ENCODE measurements at places on chromosomes 2 and 18.

DNA sequence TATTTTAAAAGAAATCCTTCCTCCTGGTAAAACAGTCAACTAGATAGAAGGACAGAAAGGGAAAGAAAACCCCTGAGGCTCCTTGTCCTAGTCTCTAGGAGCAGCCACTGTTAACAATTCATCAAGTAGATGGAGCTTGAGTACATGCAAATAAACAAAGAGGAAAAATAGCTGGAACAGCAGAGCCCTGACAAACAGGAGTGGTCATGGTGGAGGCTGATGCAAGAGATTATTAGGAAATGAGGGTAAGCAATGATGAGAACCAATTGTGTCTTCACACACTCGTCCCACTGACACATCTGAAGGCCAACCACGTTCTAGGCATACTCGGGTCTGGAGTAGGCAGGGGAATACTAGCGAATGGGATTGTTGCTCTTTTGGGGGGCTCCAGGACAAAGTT, 9.2 kb downstream of the DLGAP1 start:
- DNase-seq: no peak

GRCh38 chr2:184685999-184686841, 87.9 kb downstream of the ZNF804A start:
- DNase-seq: peak; percentile 18

GRCh38 chr2:19228715-19229114, 129.7 kb downstream of the OSR1 start:
- DNase-seq: no peak

DNA sequence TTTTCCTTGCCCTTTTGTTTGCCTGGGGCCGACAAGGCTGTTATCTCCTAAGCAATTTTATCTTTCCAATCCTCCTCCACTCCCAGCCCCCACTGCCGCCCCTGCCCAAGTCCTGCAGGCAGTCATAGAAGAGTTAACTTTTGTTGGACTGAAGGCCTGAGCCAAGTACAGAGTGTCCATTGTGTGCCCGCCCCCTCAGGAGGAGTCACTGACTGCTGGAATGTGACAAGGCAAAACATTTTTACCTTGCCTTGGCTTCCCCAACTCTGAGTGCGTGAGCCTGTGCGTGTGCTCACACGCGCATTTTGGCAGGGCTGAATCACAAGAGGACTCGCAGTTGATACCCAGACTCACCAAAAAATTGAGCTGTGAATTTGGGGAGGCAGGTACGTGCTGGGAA, 16.2 kb downstream of the SETBP1 start:
- DNase-seq: no peak

DNA sequence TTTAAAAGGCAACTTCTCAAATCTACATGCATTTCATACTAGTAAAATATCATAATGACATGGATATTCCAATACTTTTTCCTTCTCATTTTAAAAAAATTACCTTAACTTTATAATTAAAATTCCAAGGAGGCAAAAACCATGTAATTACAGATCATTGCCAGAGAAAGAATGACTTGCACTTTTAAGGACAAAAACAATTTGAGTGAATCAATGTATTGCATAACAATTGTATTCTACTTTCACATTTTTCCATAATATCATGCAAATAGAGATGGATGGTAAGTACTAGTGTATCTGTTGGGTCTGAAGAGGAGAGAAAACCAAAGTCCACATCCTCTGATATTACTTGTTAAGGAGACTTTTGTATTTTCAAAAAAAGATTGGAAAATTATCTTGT, 89.5 kb upstream of the NCK2 start:
- no peak for DNase-seq

DNA sequence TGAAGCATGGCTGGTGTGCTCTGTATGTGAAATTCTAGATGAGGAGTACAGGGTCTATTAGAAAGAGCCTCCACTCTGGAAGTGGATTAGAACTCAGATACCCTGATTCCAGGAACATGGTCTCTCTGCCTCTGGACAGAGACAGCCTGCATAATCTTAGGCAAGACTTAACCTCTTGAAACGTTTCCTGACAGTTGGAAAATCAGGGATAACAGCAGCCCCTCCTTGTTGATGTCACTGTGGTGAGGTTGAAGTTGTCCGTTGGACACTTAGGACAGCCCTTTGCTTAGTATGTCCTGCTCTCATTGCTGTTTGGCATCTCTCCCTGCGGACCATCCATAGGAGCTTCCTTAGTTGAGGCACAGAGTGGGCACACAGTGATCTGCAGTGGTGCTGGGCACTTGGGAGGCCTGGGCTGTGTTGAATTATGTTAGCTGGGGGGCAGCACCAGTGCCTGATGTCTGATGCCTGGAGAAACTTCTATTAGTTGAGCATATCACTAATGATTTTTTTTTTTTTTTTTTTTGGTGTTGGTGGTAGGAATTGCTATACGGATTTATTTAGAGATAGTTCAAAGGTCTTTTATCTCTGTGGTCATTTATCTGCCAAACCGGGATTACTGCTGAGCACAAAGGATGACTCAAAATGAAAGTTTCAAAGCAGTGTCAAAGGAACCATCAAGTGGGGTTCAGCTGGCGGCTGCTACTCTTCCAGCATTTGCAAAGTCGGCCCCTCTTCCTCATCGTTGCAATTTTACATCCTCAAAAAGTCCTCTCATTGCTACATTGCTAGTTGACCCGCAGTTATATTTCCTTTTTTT, 28.8 kb downstream of the SETBP1 start:
- DNase-seq: peak; percentile 47

GRCh38 chr2:46001741-46002506, 295.3 kb upstream of the EPAS1 start:
- no peak for DNase-seq

DNA sequence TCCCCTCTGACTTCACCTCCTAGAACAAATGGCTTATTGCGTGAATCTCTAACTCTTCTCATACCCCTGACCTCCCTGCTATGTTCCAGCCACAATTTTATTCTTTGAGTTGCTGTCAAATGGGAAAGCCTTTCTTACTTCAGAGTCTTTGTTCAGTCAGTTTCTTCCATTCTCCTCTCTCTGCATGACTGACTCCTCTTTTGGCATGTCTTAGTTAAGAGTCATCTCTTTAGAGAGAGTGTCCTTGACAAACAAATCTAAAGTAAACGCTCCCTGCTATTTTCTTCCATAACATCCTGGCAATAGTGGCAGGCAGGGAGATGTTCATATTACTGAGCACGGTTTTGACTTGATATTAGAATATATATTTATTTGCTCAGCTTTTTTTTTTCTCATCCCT, 170.7 kb upstream of the ERBB4 start:
- no peak for DNase-seq

DNA sequence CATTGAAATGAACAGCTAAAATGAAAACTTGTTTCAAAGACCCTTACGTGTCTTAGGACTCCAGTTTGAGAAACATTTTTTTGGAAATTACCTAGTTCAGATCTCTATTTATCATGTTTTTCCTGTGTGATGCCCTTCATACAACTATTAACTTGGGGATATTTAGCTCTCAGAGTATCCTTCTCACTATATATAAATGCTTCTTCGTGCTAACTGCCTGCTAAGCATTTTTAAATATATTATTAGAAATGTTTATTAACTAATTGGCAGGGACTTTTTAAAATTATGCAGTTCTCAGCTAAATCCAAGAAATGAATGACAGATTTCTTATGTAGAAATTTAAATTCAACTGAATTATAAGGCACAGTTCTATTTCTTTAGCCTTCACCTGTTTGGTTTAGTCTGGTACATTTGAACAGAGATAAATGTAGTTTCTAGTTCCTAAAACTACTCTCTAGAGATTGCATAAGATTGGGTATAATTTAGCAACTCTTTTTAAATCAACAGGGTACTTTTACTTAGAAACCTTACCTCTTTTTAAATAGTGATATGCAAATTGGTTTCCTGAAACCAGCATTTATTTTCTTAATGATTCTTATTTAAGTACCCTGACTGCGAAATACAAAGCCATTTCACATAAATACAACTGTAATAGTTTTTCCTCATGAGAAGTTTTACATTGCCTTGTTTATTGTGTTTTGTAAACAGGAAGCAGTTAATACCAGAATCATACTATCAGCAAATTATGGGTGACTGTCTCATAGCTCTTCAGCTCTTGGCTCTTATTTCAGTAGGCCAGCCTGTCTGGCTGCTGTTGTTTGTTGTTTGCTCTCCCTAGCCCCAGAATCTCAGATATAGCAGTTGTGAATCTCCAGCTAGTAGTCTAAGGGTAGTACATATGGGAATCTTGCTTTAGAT, 140.7 kb downstream of the PTRHD1 start:
- no peak for DNase-seq

- DNase-seq: no peak
Observed at GRCh38 chr2:202808754-202809153, 62.8 kb downstream of the ICA1L start.

- no peak for DNase-seq
Observed at GRCh38 chr2:65291216-65292105, 63.8 kb downstream of the ACTR2 start.

DNA sequence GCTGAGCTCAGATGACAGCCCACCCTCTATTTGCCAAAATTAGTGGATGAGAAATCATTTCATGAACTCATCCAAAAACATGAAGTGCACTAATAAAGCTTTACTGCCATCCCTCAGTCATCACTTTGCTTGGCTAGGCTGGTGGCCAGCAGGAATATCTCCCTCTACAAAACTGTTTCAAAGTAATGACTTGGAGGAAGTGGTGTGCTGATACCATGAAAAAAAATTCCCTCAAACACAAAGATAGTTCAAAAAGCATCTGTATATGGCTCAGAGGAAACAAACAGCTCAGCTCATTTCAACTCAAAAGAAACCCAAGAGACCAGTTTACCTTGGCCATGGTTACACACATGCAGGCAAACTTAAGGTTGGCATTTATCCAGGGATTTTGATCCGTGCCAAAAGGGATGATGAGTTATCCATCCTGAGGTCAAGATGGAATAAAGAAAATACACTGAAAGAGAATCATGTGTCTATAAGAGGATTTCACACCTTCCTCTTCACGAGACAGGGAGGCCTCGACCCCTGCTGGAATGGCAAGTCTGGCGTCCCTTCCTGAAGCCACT, 18.4 kb upstream of the WIPF1 start:
- DNase-seq: peak; percentile 95

DNA sequence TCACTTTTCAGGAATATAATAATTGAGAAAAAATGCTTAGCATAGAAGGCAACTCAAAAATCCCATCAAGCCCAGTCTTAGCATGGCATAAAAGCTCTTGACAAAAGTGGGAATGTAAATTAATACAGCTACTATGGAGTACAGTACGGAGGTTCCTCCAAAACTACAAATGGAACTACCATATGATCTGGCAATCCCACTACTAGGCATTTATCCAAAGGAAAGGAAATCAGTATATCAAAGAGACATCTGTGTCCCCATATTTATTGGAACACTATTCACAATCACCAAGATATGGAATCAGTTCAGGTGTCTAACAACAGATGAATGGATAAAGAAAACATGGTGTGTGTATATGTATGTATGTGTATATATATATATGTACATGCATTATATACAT, 28.8 kb downstream of the ITGAV start:
- DNase-seq: no peak

DNA sequence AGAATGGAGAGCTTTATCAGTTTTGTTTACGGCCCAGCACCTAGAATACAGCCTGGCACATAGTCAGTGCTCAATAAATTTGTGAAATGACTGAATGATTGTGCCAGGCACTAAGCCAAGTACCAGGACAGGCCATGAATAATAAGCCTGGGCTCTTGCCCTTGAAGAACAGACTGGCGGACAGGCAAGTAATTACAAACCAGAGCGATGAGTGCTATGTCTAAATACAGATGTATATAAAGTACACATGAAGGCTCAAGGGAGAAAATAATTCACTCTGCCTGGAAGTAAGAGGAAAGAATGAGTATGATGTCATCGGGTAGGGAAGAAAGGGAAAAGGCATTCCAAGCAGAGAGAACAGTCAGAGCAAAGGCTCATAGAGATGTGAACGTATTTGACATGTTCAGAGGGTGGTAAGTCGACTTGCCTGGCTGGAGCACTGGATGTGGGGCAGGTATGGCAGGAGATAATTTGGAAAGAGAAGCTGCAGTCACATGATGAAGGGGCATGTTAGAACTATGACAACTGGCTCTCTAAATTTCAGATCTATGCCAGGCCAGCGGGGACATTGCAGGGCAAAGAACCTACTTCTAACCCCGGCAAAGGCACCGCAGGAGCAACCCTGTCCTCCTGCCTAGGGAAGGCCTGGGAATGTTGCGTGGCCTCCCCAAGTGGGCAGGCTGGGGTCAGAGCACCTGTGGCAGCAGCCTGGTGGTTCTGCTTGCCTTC, 119.1 kb upstream of the STPG4 start:
- DNase-seq: peak; percentile 84

GRCh38 chr2:127045792-127046501, 61.0 kb downstream of the BIN1 start:
- DNase-seq: peak; percentile 34

- no peak for DNase-seq
Observed at GRCh38 chr2:173347305-173348168, 7.1 kb upstream of the CDCA7 start.

- peak; percentile 10 for DNase-seq
Observed at GRCh38 chr2:140873915-140874531, 1256.8 kb downstream of the LRP1B start.

DNA sequence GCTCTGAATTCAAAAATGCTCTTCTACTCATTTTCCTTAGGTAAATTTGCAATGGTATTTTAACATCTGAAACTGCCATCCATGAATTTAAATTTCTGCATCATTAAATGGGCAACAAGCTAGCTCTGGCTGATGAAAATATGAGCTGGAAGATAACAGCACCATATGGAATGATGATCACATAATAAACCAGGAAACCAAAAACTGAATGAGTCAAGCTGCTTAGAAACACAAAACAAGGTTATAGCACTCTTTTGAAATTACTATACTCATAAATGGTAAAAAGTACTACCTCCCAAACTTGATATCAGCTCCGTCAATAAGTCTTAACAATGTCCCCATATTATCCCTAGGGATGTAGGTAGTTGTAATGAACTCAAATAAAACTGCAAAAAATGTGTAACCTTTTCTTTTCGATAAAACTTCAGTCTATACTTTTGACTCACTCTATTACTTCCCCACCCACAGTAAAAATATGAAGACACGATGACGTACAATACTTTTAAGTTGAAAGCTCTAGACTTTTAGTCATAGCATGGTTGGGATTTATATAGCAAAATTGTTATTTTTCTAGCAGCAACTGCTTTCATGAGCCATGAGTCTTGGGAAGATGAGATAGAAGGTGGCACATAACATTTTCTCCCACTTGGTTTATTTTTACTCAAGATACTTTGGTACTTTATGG, 396.7 kb downstream of the CDH2 start:
- no peak for DNase-seq

GRCh38 chr2:79935771-79936657, 368.5 kb downstream of the LRRTM1 start:
- DNase-seq: peak; percentile 70

- peak; percentile 72 for DNase-seq
Observed at GRCh38 chr2:36356990-36357846, 1.6 kb downstream of the CRIM1 start.

- no peak for DNase-seq
Observed at GRCh38 chr18:3388323-3388722, 61.6 kb upstream of the TGIF1 start.

Data from fibroblast of mammary gland (primary cell).